ENCODE measurements at places on chromosomes 11 and 22.

GRCh38 chr11:123206791-123207434 is 11.9 kb upstream of the CLMP start:
- no peak for DNase-seq

GRCh38 chr22:30202531-30203006 is 44.0 kb downstream of the LIF start:
- no peak for DNase-seq

DNA sequence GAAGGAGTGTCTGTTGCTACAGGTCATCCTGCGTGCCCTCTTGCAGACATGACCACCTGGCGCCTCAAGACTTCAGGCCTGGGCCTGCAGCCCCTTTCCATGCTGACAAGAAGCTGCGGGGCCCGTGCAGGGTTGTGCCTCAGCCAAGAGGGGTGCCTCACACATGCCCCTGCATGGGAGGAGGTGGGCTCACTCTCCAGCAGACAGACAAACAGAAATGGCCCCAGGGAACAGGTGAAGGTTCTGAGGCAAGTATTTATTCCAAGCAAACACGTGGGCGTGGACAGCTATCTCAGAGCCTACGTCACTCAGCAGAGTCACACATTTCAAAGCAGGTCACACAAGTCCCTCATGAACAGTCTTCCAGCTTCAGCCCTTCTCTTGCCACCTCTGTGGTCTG is 5.9 kb upstream of the SYCE3 start:
- DNase-seq, result no peak

- peak; percentile 40 for DNase-seq
Measured at GRCh38 chr11:116427903-116428637, 344.7 kb downstream of the BUD13 start.

- peak; percentile 37 for DNase-seq
Measured at GRCh38 chr11:33773404-33773986, 825 bp downstream of the FBXO3 start.

GRCh38 chr22:27670701-27671412 is 130.7 kb downstream of the MN1 start:
- no peak for DNase-seq

Data from mammary epithelial cell (primary cell).